ENCODE measurements at places on chromosomes 11 and 22.

GRCh38 chr22:46480396-46480795 is 57.0 kb downstream of the CELSR1 start:
- no peak overlapping the region for H3K27ac ChIP-seq
- H3K4me1 ChIP-seq: peaks cover 14% of the 10 kb centered on the region
- no peak for DNase-seq
- H3K4me3 ChIP-seq: no peak overlapping the region

DNA sequence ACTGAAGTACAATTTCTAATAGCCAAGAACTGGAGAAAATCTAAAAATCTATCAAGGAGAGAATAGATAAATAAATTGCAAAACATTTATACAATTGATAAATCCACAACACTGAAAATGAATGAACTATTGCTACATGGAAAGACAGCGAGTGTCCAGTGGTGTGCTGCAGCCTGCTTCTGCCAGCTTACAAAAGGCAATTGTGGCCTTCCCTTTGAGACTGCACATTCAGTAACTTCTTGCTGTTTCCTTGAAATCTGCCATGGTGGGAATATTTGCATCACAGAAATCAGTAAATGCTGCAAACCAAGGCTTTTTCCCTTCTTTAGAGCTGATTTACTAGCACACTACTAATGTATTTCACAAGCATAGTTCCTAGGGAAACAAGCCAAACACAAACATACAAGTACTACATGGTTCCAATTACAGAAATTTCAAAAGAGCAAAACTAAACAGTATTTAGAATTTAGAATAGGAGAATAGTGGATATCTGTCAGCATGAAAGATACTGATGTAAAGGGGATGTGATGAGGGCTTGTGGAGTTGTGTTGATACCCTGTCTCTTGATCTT is 76.9 kb upstream of the TRIM77 start:
- H3K36me3 ChIP-seq: no peaks in the 10 kb centered on the region
- no peak overlapping the region for H3K27ac ChIP-seq
- H3K27me3 ChIP-seq: peaks cover 5% of the 10 kb centered on the region
- H3K4me3 ChIP-seq: no peak overlapping the region

DNA sequence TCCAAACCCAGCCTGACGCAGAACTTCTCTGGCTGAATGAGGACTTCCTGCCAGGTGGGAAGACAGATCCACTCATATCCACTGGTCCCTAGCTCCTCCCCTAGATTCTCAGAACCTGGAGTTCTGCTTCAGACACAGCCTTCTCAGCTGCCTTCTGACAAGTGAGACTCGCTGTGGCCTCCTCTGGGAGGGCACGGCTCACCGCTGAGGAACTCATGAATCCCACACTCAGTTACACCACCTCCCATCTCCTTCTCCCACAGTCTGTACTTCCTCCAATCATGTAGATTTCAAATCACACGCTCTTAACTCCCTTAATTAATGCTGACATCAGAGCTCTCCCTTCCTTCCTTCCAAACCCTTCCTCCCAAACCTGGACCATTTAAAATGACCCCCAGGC is 86.4 kb upstream of the TMEM45B start:
- H3K27me3 ChIP-seq: peaks cover 21% of the 10 kb centered on the region
- H3K27ac ChIP-seq: no peak overlapping the region
- H3K4me1 ChIP-seq: peaks cover 15% of the 10 kb centered on the region
- no peaks in the 10 kb centered on the region for H3K36me3 ChIP-seq

DNA sequence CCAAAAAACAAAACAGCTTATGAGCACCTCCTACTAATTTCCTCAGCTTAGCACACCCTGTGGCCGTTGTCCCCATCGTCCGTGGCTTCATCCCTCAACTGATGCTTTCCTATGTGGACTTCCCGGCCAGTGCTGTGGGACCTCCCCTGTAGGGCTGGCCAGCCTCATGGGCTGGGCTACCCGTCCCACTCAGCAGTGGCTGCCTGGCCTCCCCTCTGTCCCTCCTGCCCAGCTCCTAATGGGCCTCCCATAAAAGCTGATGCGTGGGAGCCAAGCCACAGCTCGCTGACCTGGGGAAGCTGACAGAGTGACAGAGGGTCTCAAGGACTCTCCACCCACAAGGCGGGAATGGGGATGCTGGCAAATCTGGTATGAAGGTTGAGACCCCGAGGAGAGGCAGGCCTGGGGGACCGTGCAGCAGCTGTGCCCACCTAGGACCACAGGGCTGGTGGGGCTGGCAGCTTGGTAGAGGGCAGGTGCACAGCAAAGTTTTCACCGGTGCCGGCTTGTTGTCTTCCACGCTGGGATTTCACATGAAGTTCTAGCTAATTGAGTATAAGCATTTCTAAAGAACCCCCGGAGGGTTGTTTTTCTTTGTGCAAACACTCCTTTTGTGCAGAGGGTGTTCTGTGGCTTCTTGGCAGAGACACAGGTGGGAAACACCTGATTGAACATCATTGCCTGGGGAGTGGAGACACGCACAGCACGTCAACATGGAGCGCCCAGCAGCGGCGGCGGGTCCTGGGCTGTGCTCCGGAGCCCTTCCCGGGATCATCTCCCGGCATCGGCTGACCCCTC is 23.2 kb downstream of the TBX1 start:
- no peak overlapping the region for H3K4me3 ChIP-seq
- H3K4me1 ChIP-seq: peaks cover 4% of the 10 kb centered on the region
- no peak overlapping the region for H3K27ac ChIP-seq
- H3K36me3 ChIP-seq: peaks cover 4% of the 10 kb centered on the region
- DNase-seq: peak; percentile 14

- H3K4me1 ChIP-seq: no peaks in the 10 kb centered on the region
- no peak for DNase-seq
- H3K27me3 ChIP-seq: no peaks in the 10 kb centered on the region
- H3K4me3 ChIP-seq: no peak overlapping the region
These were observed 6.8 kb downstream of the CCDC188 start for GRCh38 chr22:20143883-20144665.

- H3K27me3 ChIP-seq: peaks cover 16% of the 10 kb centered on the region
- no peaks in the 10 kb centered on the region for H3K4me1 ChIP-seq
- H3K27ac ChIP-seq: no peak overlapping the region
- H3K4me3 ChIP-seq: no peak overlapping the region
These were observed 209.6 kb upstream of the NTM start for GRCh38 chr11:131160846-131161245.

DNA sequence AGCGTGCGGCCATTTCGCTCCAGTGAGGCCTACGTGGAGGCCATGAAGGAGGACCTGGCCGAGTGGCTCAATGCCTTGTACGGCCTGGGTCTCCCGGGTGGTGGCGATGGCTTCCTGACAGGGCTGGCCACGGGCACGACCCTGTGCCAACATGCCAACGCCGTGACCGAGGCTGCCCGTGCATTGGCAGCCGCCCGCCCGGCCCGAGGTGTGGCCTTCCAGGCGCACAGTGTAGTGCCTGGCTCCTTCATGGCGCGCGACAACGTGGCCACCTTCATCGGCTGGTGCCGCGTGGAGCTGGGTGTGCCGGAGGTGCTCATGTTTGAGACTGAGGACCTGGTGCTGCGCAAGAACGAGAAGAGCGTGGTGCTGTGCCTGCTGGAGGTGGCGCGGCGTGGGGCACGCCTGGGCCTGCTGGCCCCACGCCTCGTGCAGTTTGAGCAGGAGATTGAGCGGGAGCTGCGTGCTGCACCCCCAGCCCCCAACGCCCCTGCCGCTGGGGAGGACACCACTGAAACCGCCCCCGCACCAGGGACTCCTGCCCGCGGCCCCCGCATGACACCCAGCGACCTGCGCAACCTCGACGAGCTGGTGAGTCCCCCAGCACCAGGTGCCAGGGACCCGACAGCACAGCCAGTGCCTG is 1.8 kb downstream of the GAS2L1 start:
- DNase-seq: peak; percentile 38
- peak overlapping the region; percentile 81 for H3K4me3 ChIP-seq
- no peak overlapping the region for H3K27ac ChIP-seq
- H3K27me3 ChIP-seq: peaks cover 10% of the 10 kb centered on the region
- peaks cover 9% of the 10 kb centered on the region for H3K4me1 ChIP-seq

- H3K4me1 ChIP-seq: peaks cover 17% of the 10 kb centered on the region
- no peak overlapping the region for H3K27ac ChIP-seq
- H3K36me3 ChIP-seq: no peaks in the 10 kb centered on the region
- peaks cover 9% of the 10 kb centered on the region for H3K27me3 ChIP-seq
These were observed 294.5 kb downstream of the BRD1 start for GRCh38 chr22:49532869-49533802.

Measured in mesothelial cell of epicardium (in vitro differentiated cells).